ENCODE measurements at places on chromosomes 3 and 15.

- no peak for DNase-seq
- H3K27ac ChIP-seq, result no peak overlapping the region
- H3K4me3 ChIP-seq, result no peak overlapping the region
- no peaks in the 10 kb centered on the region for H3K4me1 ChIP-seq
- H3K27me3 ChIP-seq, result no peaks in the 10 kb centered on the region
These were observed 3.2 kb upstream of the SLC9A9 start for GRCh38 chr3:143851331-143852017.

DNA sequence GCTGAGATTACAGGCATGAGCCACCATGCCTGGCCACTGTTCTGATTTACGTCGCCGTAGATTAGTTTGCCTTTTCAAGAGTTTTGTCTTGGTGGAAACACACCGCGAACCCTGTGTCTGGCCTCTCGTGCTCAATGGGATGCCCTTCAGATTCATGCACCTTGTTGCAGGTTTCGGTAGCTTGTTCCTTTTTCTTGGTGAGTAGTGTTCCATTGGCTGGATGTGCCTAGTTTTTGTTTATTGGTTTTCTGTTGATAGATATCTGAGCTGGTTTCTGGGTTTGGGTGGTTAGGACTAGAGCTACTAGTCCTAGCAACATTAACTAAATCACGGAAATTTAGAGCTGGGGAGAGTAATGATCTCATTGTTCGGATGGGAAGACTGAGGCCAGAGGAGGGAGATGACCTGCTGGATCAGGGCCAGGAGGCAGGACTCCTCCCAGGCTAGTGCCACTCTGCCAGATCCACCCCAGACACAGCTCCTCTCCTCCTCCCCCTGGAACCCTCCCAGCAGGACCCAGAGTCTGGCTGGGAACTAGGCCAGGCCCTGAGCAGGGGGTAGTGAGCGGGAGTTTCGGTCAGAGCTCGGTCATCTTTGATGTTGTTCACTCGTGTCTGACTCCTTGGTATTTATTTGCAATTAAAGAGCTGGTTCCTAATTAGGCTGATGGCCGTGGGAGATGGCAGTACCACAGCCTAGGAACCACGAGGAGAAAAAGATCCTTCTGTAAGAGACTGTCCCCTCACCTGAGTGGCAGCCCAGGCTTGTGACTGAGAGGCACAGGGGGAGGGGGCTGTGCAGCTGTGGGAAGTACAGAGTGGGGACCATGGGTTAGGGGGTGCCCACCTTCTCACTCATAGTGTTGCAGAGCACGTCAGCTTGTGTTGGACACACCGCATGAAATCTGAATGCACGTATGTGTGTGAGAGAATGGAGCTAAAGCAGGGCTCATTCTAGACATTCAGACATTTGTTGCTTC lies 73.4 kb downstream of the SMAD6 start:
- H3K27me3 ChIP-seq, result no peaks in the 10 kb centered on the region
- H3K27ac ChIP-seq, result no peak overlapping the region
- peaks cover 41% of the 10 kb centered on the region for H3K4me1 ChIP-seq
- DNase-seq, result no peak
- H3K36me3 ChIP-seq, result no peaks in the 10 kb centered on the region

DNA sequence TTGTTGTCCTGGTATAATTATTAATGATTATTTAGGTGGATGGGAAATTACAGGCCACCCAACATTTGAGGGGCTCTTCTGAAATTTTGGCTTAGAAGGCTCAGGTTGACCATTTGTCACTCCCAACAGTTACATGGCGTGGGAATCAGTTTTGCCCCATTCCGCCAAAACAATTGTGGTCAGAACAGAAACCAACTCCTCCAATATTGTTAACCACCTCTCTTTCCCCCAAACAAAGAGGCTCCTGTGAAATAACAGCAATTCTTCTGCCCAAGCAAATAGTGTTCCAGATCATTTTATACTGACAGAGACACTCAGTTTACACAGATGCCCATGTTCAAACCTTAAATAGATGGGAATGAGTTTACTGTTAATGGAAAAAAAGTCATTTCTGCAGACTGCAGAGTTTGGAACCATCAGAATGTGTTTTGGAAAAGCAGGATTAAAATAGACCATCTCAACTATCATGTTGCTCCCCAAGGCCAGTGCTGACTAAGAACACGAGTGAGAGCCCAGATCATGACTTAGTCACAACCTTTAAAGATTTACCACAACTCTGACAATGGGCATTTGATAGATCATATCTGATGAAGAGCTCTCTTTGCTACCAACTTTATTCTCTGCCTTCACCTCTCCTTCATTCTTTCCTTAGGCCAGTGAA lies 102.1 kb downstream of the DUT start:
- no peak overlapping the region for H3K4me3 ChIP-seq
- peaks cover 2% of the 10 kb centered on the region for H3K36me3 ChIP-seq
- no peaks in the 10 kb centered on the region for H3K4me1 ChIP-seq
- H3K27ac ChIP-seq, result no peak overlapping the region
- no peak for DNase-seq

DNA sequence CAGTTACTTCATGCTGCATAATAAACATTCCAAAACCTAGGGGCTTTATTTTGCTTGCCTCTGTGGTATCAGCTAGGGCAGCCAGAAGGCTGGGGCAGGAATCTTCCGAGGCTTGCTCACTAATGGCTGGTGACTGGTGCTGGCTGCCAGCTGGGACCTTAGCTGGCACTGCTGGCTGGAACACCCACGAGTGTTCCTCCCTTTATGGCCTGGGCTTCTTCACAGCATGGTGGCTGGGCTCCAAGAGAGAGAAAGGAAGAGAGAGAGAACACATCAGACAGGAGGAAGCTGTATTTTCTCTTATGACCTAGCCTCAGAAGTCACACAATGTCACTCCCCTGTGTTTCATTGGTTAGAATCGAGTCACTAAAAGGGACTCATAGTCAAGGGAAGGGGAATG lies 23.9 kb upstream of the CDCP1 start:
- no peak overlapping the region for H3K4me3 ChIP-seq
- DNase-seq, result no peak
- no peaks in the 10 kb centered on the region for H3K36me3 ChIP-seq
- no peaks in the 10 kb centered on the region for H3K4me1 ChIP-seq
- no peak overlapping the region for H3K27ac ChIP-seq

- H3K27ac ChIP-seq, result no peak overlapping the region
- peaks cover 3% of the 10 kb centered on the region for H3K36me3 ChIP-seq
- H3K4me3 ChIP-seq, result no peak overlapping the region
- no peak for DNase-seq
- H3K27me3 ChIP-seq, result no peaks in the 10 kb centered on the region
These were observed 41.7 kb downstream of the UBE3A start for GRCh38 chr15:25397100-25397499.

DNA sequence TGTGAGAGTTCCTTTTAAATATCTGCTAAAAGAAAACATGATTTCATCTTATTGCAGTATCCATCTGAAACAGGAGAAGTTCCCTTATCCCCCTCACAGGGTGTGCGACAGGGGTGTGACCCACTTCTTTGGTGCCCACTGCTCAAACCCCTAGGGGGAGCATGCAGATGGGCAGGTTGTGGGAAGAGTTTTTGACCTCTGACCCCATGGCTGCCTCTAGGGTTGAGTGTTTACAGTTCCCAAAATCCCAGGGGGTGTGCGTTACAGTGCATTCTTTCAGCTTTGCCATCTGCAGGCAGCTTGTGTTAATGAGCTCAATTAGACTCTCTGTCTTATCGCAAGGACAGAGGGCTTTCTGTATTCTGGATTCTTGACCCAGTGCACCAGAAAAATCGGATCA lies 443.2 kb upstream of the FRG2C start:
- no peaks in the 10 kb centered on the region for H3K36me3 ChIP-seq
- H3K27ac ChIP-seq, result no peak overlapping the region
- H3K4me3 ChIP-seq, result no peak overlapping the region
- no peak for DNase-seq
- H3K27me3 ChIP-seq, result no peaks in the 10 kb centered on the region
- no peaks in the 10 kb centered on the region for H3K4me1 ChIP-seq

Measured in liver (tissue), 10 donors.